ENCODE measurements at places on chromosomes 11 and 22. TPM values are rescaled to one million over a fixed set of nuclear protein-coding genes. Genes with fewer than 3 reads are reported as not detected.

DNA sequence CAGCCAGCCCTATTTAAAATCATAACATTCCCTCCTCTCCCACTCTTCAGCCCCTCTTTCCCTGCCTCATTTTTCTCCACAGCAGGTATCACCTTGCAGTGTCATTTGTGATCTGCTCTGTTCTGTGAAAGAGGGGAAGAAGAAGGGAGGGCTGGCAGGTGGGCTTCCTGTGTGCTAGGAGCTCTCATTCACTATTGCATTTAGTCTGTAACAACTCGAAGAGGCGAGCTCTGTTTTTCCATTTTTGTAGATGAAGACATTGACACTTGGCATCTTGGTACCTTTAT, 52.1 kb upstream of the CRYBB3 start:
- no peak for DNase-seq

DNA sequence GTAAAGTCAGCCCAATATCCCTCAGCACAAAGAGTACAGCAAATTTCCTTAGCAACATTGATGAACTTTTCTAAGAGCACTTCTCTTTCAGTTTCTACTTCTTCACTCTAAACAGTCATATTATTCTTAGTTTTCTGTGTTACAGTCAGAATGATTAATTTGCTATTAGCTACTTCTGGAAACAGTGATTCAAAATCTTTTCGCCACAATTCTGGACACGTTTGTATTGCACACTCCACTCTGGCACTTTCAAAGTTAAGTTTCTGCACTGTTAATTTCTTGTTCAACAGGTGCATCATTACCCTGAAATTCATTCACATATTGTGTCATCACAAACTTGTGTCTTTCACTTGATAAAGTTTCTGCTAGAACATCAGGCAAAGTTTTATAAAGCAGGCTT, 22.5 kb downstream of the ABTB2 start:
- DNase-seq = no peak

GRCh38 chr11:66332371-66333219, 3.6 kb downstream of the RIN1 start:
- no peak for DNase-seq

LMNTD2 gene
- 4.7 TPM for total RNA-seq

- DNase-seq = no peak
Observed at GRCh38 chr11:71322192-71322735, 69.9 kb upstream of the SHANK2 start.

COPB1 gene
- 71.6 TPM for total RNA-seq

GRCh38 chr11:72378704-72379383, 55.5 kb downstream of the CLPB start:
- DNase-seq = no peak

C11orf97 gene
- not detected for total RNA-seq

GRCh38 chr11:104320097-104320496, 156.2 kb upstream of the PDGFD start:
- no peak for DNase-seq

DNA sequence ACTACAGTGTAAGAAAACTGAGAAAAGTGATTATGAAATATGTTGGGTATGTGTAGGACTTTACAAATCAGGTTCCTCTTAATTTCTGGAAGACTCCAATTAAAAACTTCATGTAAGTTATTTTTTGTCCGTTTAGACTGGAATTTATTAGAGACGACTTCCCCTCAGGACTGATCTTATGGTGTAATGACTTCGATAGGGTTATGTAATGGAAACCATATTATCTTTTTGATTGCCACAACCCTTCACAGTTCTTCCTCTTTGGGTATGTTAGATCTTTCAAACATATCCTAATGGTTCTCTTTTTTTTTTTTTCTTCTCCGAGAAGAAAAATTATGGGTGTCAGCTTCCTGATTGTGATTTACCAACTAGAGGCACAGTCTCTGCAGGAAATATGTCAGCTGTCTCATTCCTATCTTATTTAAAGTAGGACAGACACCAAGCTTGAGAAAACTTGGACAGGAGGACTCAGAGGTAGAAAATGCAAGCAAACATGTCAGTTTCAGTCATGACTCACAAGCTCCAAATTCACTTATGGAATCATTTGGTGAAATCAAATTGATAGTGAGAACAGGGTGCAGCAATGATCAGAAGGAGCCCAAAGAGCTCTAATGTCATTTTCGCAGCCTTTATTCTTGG, 11.1 kb upstream of the LDLRAD3 start:
- no peak for DNase-seq

TBCEL gene
- total RNA-seq = 17.3 TPM

Measured in H9 (cell line).